Calu3 (cell line): ENCODE measurements at places on chromosomes 6 and 20.

DNA sequence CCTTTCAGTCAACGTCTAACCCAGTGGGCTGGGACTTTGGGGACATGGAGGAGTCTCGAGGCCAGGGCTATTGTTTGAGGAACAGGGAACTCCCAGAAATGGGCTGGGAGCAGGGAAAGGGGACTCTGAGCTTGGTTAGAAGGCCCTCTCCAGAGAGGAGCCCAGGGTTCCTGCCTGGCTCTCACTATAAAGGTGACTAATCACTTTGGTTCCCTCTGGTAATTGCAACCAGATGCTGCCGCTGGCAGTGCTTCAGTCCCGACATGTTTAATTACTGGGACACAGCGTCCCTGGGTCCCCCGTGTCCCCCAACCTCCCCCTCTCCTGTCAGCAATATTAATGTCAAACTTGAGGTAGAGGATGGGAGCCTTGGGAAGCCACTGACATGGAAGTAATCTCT lies 5.0 kb upstream of the GDF5 start:
- H3K27ac ChIP-seq, result no peak overlapping the region
- peaks cover 21% of the 10 kb centered on the region for H3K4me1 ChIP-seq
- no peak for DNase-seq
- H3K36me3 ChIP-seq, result peaks cover 4% of the 10 kb centered on the region

GRCh38 chr6:89387516-89388201 lies 24.4 kb downstream of the RRAGD start:
- no peak overlapping the region for H3K27ac ChIP-seq
- peaks cover 2% of the 10 kb centered on the region for H3K27me3 ChIP-seq
- no peak overlapping the region for H3K4me3 ChIP-seq
- no peaks in the 10 kb centered on the region for H3K36me3 ChIP-seq

DNA sequence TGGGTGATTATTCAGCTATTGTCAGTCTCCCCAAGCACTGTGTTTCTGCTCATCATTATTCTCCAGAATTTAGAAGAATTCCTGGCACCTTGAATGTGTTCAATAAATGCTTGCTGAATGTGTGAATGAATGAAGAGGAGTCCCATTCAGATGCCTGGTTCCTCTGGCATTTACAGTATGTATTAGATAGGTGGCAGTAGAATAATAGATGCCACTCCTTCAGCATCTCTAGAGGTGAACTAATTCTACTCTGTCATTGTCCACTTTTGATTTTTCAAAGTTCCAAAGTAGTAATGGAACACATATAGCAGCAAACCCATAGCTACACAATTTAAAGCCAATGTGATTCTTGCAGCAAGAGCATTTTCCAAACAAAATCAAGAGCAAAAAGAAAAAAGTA lies 118.9 kb upstream of the CEP162 start:
- no peak for DNase-seq
- no peaks in the 10 kb centered on the region for H3K36me3 ChIP-seq
- H3K27ac ChIP-seq, result no peak overlapping the region
- no peaks in the 10 kb centered on the region for H3K4me1 ChIP-seq
- H3K27me3 ChIP-seq, result peaks cover 14% of the 10 kb centered on the region
- H3K4me3 ChIP-seq, result no peak overlapping the region

DNA sequence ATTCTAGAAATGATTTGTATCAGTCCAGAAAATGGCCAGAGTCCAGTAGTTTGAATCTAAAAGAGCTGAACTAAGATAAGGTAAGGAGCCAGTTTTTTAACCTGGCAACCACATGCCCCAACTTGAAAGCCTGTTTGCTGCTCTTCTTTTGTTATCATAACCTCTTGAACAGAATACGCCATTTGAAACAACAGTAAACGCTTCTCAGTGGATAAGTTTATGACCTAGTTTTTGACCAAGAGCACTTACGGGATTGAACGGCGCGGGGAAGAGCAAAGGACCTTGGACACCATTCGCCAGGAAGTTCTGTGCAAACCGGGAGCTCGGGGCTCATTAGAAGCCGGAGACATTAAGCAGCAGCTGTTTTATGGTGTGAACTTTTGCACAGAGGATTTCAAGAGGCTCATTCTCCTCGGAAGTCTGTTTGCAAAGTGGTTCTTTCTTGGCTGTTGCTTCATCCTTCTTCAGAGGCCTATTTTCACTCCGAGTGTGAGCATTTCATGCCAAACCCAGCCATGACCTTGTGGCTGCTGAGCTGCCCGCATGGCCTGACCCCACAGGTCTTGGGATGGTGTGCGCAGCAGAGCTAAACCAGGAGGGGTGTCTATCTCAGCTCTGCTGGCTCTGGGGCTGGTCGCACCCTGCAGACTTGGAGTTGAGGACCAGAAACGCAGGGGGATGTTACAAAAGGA lies 215.1 kb downstream of the SOX4 start:
- no peak overlapping the region for H3K4me3 ChIP-seq
- peaks cover 8% of the 10 kb centered on the region for H3K4me1 ChIP-seq
- no peaks in the 10 kb centered on the region for H3K36me3 ChIP-seq
- DNase-seq, result no peak

DNA sequence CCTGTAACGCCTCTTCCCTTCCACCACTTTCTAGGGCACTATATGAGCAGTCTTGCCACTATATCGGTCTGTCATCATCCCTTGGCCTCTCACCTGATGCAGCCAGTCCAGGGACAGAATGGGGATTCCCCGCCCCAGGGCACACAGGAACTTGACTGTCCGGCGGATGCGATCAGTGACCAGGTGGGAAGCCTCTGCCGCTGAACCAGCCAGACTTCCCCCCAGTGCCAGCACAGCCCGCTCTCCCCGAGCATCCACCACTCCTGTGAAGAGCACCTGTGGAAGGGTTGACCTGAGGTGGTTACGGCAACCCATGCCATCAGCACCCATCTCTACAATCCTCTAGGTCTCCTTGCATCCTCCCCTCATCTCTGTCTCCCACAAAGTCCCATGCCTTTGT lies 12.2 kb upstream of the NRM start:
- no peak overlapping the region for H3K4me3 ChIP-seq
- H3K27me3 ChIP-seq, result no peaks in the 10 kb centered on the region
- DNase-seq, result no peak
- peaks cover 50% of the 10 kb centered on the region for H3K36me3 ChIP-seq
- peaks cover 15% of the 10 kb centered on the region for H3K4me1 ChIP-seq

DNA sequence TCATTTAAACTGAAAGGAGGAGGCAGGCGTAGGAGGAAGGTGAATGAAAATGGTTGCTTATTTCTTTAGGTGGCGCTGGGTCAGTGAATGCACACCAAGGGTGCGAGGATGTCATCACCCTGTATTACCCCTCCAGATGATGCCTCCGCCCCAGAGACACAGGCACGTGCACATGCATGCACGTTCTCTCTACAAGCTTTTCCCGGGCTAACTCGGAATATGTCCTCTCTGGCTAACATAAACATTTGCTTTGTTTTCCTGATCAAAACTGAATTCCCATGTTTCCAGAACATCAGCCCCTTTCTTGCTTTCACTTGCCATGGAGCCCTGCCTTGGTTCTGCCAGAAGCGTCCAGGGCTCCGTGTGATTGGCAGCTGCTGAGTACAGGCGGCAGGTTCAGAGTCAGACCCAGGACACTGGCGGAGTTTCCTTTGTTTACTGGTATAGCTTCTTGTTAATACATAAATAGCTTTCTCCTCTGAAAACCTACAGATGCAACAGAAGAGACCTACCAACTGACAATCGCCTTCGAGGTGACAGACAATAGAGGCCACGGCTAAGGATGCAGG lies 131.2 kb upstream of the RPS6KA2 start:
- H3K4me1 ChIP-seq, result peaks cover 11% of the 10 kb centered on the region
- no peaks in the 10 kb centered on the region for H3K36me3 ChIP-seq
- H3K27ac ChIP-seq, result no peak overlapping the region
- H3K27me3 ChIP-seq, result peaks cover 41% of the 10 kb centered on the region
- no peak for DNase-seq

- H3K27me3 ChIP-seq, result peaks cover 49% of the 10 kb centered on the region
- peaks cover 27% of the 10 kb centered on the region for H3K4me1 ChIP-seq
- peak within 1 kb of the TSS; percentile 47 for H3K4me3 ChIP-seq
Measured at GRCh38 chr20:44745598-44746366, at the start of gene KCNK15. TSS of gene KCNK15 (plus strand) at chr20:44745865. CDS start at chr20:44745911, 46 bp downstream.

- H3K4me3 ChIP-seq, result no peak overlapping the region
- H3K4me1 ChIP-seq, result peaks cover 28% of the 10 kb centered on the region
- no peak overlapping the region for H3K27ac ChIP-seq
- no peak for DNase-seq
Measured at GRCh38 chr20:38872491-38873049, 53.6 kb upstream of the FAM83D start.
